ENCODE measurements at places on chromosomes 1 and 21. TPM values are rescaled to one million over a fixed set of nuclear protein-coding genes. Genes with fewer than 3 reads are reported as not detected.

GRCh38 chr1:151773702-151774101 is 10.4 kb upstream of the MRPL9 start:
- H3K4me3 ChIP-seq = no peak overlapping the region
- no peak overlapping the region for H3K27ac ChIP-seq

GRCh38 chr1:178941261-178941689 is 70.4 kb upstream of the ANGPTL1 start:
- H3K4me1 ChIP-seq = peaks cover 5% of the 10 kb centered on the region
- H3K27me3 ChIP-seq = peaks cover 3% of the 10 kb centered on the region
- no peak overlapping the region for H3K4me3 ChIP-seq
- H3K36me3 ChIP-seq = no peaks in the 10 kb centered on the region
- H3K27ac ChIP-seq = no peak overlapping the region

DNA sequence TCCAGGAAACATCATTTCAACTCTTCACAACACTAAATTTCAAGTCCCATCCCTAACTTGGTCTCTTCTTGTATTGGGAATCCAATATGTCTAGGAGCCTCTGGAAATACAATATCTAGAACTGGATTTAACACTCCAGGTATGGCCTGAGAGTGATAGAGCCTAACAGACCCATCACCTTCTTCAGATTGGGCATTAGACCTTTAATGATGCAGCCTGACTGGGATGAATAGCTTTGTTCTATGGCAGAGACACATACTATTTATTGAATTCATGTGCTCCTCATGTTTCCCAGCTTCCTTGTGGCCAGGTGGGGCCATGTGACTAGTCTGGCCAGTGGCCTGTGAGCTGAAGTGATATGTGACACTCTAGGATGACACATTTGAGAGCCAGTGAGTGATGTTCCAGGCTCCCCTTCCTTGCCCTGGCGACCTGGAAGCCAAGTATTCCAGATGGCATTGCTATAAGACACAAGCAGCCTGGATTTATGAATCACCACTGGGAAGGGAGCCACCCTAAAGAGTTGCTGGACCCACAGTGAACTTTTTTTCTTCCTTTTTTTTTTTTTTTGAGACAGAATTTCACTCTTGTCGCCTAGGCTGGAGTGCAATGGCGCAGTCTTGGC is 31.0 kb upstream of the POU3F1 start:
- no peak overlapping the region for H3K4me3 ChIP-seq
- no peaks in the 10 kb centered on the region for H3K4me1 ChIP-seq
- no peak overlapping the region for H3K27ac ChIP-seq
- no peak for DNase-seq
- H3K27me3 ChIP-seq = peaks cover 16% of the 10 kb centered on the region
- no peaks in the 10 kb centered on the region for H3K36me3 ChIP-seq

DNA sequence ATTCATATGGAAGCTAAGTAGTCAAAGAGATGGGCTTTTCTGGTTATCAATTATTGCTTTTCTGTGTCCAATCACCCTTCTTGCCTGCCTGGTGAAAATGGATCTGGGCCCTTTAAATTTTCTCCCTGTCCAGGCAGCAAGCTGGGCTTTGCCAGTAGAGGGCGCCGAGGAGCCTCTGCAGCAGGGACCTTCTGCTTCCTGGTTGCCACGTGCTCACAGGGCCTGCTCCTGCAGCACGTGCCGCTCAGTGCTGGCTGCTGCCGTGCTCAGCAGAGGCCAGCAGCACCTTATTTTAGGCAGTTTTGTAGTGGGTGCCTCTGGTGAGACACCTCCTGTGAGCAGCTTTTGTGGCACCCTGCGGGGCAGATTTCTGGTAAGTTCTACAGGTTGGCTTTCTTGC is 4.0 kb downstream of the ACTL8 start:
- H3K4me1 ChIP-seq = no peaks in the 10 kb centered on the region
- H3K27me3 ChIP-seq = no peaks in the 10 kb centered on the region
- DNase-seq = peak; percentile 24
- H3K4me3 ChIP-seq = no peak overlapping the region
- H3K36me3 ChIP-seq = peaks cover 3% of the 10 kb centered on the region

DNA sequence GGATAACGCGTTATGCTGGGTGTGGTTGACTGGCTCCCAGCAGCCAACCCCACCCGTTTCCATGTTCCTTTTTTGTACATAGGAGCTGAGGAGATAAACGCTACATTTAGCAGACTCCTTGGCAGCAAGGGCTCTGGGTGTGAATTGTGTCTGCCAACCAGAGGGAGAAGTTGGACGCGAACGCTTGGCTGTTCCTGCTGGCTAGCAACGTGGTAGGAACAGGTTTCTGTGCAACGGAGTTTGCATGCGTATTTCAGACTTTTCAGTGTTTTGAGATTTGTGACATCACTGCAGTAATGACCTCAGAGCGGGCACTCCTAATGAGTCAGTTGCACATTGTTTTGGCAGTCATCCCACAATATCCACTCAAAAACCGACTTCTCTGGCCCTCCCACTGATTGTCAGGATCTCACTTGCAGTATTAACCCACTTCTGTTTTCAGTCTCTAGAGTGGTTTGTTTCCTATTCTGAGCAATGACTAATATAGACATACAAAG is 98.7 kb upstream of the RGS1 start:
- no peak for DNase-seq
- no peaks in the 10 kb centered on the region for H3K36me3 ChIP-seq
- no peaks in the 10 kb centered on the region for H3K4me1 ChIP-seq
- H3K4me3 ChIP-seq = no peak overlapping the region
- H3K27ac ChIP-seq = no peak overlapping the region
- H3K27me3 ChIP-seq = no peaks in the 10 kb centered on the region

DNA sequence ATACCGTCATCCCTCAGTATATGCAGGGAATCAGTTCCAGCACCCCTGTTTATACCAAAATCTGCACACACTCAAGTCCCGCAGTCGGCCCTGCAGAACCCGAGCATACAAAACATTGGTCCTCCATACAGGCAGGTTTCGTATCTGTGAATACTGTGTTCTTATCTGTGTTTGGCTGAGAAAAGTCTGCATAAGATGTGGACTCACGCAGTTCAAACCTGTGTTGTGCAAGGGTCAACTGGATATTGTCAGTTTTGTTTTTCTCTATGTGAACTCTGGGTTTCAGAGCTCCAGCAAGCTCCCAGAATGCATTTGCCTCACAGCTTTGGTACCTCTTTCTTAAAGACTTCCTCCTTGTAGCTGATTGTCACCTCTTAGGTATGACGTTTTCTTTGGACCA is 100.6 kb downstream of the NR5A2 start:
- no peak overlapping the region for H3K4me3 ChIP-seq
- peaks cover 16% of the 10 kb centered on the region for H3K4me1 ChIP-seq
- DNase-seq = no peak
- H3K27ac ChIP-seq = no peak overlapping the region
- no peaks in the 10 kb centered on the region for H3K27me3 ChIP-seq

Gene TEDDM1
- not detected for total RNA-seq

DNA sequence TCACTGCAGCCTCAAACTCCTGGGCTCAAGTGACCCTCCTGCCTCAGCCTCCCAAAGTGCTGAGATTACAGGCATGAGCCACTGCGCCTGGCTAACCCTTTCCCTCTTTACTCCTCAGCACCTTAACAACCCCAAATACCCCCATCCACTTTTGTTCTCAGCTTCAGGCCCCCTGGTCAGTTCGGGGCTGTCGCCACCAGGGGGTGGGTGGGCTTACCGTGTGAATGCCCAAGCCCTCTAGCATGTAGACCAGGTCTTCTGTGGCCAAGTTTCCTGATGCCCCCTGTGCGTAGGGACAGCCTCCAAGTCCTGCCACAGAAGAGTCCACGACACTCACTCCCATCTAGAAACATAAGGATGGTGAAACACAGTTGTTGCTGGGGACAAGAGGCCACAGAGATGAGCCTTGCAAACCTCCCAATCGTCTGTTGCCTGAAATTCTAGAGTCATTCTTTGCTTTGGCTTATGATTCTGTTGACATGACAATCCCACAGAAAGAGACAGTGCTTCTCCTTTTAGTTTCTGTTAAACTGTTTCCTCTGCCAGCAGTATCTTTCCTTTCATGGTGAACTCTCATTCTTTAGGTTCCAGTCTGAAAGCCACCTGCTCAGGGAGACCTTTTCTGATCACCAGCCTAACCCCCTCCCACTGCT is 3.8 kb upstream of the GALE start:
- H3K4me1 ChIP-seq = peaks cover 9% of the 10 kb centered on the region
- no peaks in the 10 kb centered on the region for H3K36me3 ChIP-seq
- no peak overlapping the region for H3K27ac ChIP-seq
- H3K4me3 ChIP-seq = no peak overlapping the region
- DNase-seq = no peak
- H3K27me3 ChIP-seq = no peaks in the 10 kb centered on the region

DNA sequence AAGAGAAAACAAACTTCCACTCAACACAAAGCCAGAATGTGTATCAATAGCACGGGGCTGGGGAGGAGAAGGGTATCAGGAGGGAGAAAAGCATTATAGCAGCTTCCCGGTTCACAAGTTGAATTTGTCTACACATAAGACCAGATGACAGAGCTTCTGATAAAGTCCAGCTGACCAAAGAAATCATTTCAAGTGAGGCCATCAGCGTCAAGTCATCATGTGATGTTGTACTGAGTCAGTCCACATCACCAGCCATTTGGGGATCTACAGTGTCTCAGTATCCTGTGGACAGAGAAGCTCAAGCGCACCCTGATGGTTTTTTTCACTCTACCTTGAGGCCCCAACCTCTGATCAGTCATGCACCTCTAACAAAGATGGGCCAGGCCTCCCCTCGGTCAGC is 33.0 kb downstream of the SETD4 start:
- no peaks in the 10 kb centered on the region for H3K36me3 ChIP-seq
- H3K27ac ChIP-seq = no peak overlapping the region
- H3K27me3 ChIP-seq = no peaks in the 10 kb centered on the region
- peaks cover 3% of the 10 kb centered on the region for H3K4me1 ChIP-seq
- DNase-seq = no peak

Gene UBL4B
- total RNA-seq = not detected

Gene UCK2
- total RNA-seq = 92.2 TPM

DNA sequence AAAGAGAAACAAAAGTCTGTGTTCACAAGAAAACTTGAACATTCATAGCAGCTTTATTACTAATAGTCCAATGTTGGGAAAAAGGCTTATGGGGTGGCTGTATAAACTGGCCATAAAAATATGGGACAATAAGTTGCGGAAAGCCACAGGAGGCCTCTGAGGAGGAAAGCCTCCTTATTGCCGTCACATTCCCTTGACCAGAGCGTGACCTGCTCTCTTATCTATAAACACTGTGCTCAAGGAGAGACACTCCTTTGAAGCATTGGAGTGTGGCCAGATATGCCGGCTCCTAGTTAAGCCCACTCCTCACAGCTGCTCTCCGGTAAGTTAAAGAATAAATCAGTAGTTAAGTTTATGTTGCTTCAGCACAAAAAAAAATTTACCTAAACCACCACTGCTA is 19.7 kb downstream of the OR6Y1 start:
- H3K4me3 ChIP-seq = no peak overlapping the region
- no peaks in the 10 kb centered on the region for H3K4me1 ChIP-seq
- H3K36me3 ChIP-seq = no peaks in the 10 kb centered on the region
- H3K27me3 ChIP-seq = no peaks in the 10 kb centered on the region

DNA sequence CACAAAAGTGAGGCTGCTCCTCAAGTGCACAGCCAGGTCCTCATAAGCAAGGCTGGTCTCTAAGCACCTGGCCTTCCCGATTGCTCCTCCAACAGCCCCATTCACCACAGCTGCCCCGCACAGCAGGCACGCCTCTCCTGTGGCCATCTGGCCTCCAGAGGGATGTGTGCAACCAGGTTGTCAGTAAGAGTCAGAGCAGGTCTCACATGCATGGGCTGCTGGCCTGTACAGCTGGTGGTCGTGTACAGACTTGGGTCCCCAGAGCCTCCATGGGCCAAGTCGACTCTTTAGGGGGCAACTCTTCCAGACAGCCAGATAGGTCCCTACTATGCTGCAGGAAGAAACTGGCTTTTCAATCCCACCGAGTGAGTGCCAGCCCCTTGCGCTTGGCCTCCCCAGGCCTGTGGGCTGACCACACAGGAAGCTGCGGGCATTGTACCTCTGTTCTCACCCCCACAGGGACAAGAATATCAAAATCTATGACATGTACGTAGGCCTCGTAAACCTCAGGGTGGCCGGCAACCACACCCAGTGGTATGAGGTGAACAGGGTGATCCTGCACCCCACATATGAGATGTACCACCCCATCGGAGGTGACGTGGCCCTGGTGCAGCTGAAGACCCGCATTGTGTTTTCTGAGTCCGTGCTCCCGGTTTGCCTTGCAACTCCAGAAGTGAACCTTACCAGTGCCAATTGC is 1.4 kb downstream of the PRSS38 start:
- no peaks in the 10 kb centered on the region for H3K27me3 ChIP-seq
- DNase-seq = no peak
- no peaks in the 10 kb centered on the region for H3K36me3 ChIP-seq
- no peaks in the 10 kb centered on the region for H3K4me1 ChIP-seq
- H3K4me3 ChIP-seq = no peak overlapping the region

Gene CD244
- 0.28 TPM for total RNA-seq

GRCh38 chr1:89605692-89606091 is 27.2 kb upstream of the LRRC8C start:
- peaks cover 24% of the 10 kb centered on the region for H3K36me3 ChIP-seq
- peaks cover 91% of the 10 kb centered on the region for H3K4me1 ChIP-seq
- H3K27ac ChIP-seq = peak overlapping the region; percentile 96
- H3K27me3 ChIP-seq = no peaks in the 10 kb centered on the region

Data from activated naive CD8-positive, alpha-beta T cell treated with anti-CD3 and anti-CD28 coated beads for 36 hours (primary cell).